ENCODE measurements at places on chromosomes 12 and 14.
A peak's percentile ranks its signal among the peaks of the same experiment; 100 is the strongest.

DNA sequence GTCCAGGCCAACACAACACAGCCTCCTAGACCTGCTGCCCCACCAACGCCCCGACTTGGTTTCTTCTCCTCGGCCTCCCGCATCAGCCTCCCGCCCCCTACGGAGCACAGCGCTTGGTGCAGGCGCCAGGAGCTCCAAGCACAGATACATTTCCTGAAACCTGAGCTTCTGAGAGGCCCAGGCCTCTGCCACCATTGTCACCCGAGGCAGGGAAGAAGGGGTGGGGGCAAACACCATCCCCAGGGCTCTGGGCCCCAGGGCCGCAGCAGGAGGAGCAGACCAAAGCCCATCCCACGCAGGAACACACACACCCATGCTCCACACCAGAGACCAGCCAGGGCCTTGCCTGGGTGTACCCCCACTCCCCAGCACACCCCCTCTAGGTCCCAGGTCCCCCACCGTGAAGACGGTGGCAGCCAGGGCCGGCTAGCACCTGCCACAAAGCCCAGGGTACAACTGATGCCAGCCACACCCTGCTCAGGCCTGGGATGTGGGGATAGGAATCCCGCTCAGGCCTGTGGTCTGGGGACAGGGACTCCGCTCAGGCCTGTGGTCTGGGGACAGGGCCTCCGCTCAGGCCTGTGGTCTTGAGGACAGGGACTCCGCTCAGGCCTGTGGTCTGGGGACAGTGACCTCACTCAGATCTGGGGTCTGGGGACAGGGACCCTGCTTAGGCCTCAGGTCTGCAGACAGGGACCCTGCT lies 5.4 kb downstream of the JAG2 start:
- no peak for DNase-seq

GRCh38 chr14:97571201-97571600 lies 774.0 kb downstream of the VRK1 start:
- no peak for DNase-seq

DNA sequence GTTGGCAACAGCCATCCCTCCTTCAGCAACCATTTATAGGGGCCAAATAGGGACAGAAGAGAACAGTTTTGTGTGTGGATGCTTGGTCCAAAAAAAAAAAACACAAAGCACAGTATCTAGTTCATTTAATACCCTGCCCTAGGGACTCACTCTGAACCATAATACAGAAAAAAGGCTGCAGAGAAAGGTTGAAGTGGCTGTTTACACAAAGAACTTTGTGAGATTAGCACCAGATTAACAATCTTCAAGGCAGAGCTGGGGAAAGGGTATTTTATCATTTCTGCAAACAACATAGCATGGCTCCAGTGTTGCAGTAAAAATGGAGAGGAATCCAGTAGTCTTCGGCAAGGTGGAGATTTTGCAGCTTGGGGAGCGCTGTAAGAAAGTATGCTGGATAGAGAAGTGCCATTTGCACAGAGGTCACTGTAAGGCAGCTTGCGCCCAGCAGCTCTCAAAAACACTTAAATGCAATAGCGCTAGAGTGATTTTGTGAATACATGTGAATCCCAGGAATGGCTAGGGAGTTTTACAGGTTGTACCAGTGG lies 124.2 kb upstream of the PLEKHA5 start:
- no peak for DNase-seq

DNA sequence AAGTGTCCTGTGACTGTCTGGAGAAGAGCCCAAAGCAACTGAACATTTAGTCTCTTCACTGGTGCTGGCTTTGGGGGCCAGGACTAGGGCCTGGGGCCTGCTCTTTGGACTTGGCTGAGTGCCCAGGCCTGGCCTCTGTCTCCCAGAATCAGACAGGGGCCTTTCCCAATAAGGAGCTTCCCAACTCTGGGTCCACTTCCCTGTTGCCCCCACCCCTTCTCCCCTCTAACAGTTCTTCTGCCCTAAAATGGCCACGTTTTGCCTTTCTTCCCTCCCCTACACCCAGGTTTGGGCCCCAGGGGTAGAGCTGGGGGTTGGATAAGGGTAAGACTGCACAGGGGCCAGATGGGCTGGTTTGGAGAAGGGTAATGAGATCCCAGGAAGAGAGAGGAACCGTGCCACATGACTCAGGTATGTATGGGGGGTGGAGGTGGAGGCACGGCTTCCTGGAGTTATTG lies 10.0 kb upstream of the ITGA5 start:
- DNase-seq = no peak

- DNase-seq = no peak
These were observed 6.4 kb upstream of the CD27 start for GRCh38 chr12:6438345-6438744.

DNA sequence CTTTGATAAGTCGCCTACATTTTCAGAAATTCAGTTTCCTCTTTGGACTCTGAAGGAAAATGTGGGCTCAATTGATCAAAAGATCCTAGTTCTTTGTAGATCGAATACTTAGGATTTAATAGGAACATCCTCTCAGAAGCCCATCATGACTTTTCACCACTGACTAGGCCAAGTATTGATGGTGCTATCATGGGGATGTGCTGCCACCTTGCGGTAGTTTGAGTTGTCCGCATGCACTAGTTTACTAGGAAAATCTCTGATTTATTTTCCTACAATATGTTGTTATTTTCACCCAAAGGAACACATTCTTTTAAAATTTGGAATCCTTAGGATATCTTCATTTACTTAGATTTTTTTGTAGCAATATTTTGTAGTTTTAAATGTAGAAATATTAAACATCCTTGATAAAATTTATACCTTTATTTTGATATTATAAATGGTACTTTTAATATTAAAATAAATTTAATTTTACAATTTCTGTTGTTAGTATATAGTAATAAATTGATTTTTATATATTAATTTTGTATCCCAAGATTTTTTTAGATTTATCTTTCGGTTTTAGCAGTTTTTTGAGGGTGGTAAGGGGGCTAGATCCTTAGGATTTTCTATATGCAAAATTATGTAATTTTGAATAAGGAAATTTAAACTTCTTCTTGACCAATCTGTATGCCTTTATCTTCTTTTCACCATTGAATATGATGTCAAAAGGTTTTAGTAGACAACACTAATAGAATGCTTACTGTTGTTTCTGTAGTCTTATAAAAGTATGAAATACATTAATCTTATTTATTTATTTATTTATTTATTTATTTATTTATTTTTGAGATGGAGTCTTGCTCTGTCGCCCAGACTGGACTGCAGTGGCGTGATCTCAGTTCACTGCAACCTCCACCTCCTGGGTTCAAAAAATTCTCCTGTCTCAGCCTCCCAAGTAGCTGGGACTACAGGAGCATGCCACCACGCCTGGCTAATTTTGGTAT lies 52.9 kb upstream of the OR9K2 start:
- DNase-seq = peak; percentile 60

GRCh38 chr14:103630364-103631108 lies 1.5 kb downstream of the KLC1 start:
- no peak for DNase-seq

DNA sequence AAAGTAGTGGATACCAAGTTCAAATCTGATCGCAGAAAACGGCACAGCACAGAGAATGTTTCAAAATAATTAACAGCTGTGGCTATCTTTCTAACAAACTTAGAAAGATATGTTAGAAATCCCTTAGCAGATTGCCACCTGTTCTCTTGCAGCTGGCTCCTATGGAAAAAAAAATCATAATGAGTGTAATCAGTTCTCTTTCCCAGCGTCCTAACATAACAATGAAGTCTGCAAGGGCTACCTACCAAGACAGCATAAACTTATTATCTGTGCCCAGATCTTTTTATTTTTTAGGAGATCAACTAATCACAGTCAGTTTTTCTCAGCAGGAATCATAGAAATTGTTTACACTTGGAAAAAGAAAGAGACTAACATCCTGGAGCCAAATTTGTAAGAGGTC lies 358.6 kb upstream of the FOXG1 start:
- no peak for DNase-seq

DNA sequence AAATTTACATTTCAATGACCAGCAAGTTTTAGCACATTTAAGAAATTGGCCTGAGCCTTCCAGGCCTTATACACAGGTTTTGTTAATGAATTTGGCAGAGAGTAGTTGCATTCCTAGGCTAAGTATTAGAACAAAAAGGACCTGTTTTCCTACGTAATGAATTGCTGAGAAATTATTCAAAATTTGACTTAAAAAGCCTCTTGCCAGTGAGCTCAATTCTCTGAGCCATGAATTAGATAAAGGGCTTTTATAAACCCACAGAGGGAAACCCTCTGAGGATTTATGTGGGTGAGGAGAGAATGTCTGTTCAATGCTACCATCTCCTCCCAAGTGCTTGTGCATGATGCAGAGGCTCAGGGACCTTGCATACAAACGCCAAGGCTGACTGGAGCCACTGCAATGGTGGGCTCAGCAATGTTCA lies 94.5 kb upstream of the PELI2 start:
- no peak for DNase-seq

GRCh38 chr12:40336573-40337199 lies 111.9 kb downstream of the LRRK2 start:
- DNase-seq = no peak

DNA sequence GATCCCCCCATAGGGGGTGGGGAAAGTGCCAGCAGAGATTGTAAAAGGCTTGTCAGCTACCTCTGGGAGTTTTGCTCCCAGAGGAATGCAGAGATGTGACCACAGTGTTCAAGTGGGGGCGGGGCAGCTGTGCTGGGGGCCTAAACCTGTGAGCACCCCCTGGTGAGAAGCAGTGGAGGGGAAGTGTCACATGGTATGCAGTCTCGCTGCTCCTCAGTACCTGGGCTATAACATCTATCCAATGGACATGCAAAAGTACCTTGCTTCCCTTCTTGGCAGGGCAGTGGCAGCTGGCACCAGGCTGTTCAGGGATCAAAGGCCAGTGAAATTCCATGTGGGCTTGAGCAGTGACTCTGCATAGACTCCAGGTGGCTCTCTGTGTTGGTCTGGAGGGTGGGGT lies 20.3 kb downstream of the OR4K2 start:
- no peak for DNase-seq

DNA sequence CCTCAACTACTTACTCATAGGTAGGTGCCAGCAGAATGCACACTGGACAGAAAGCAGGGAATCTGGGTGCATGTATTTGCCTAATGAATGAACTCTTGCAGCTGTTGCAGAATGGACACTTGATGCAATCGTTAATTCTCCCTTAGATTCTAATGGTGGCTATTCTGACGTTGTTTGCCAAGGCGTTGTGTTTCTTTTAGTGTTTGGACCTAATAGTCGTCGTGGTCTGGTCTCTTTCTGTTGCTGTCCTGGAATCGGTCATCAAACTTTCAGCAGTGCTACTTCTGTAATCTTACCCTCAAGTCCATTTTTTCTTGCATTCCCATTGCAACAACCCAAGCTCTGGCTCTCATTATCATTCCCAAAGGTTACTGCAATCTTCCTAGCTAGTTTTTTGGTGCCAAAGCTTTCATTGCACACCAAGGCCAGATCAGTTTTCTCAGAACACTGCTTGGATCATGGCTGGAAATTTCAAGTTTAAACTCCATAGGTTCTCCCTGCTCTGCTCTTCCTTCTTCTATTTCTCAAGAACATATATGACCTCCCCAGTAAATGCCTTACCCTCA lies 31.3 kb downstream of the BMP4 start:
- no peak for DNase-seq

DNA sequence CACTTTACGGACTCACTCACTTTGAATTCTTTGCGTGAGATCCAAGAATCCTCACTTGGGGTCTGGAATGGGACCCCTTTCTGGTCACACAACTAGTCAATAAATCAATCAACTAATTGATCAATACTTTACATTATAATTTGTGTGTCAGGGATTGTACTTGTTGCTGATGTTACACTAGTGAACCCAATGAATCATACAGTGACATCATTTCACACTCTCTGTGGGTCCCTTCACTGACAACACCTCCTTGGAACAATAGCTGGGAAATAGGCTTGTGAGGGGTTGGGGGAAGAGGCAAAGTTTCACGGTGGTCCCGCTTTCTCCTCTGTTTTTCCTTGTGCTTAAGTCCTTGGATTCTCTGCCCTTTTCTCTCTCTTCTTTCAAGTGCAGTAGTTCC lies 35.0 kb downstream of the TPH2 start:
- no peak for DNase-seq

DNA sequence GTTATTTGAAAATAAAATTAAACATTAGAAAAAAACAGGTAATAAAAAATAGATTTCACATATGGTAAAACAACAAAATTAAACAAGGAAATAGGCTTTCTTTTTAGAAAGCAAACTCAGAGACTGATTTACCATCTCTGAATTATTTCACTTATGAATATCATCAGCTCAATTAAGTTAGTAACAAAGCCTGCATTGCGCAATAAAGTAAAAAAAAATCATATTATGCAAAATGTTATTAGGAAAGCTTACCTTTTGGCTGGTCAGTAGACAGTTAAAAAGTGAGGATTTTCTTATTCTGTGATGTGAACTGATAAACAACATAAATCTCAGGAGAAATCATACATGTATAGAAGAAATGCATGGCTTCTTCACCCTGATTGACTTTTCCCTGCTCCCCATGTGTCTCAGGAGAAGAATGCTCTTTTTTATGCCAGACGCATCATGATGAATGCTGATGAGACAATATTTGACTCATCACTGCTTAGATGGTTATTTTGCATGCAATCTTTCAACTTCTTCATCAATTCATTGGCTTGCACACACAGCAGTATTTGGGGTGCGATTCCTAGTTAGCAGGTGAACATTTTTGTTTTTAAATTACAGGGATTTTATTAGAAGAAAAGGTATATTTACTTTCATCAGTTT lies 124.5 kb upstream of the USP15 start:
- no peak for DNase-seq

DNA sequence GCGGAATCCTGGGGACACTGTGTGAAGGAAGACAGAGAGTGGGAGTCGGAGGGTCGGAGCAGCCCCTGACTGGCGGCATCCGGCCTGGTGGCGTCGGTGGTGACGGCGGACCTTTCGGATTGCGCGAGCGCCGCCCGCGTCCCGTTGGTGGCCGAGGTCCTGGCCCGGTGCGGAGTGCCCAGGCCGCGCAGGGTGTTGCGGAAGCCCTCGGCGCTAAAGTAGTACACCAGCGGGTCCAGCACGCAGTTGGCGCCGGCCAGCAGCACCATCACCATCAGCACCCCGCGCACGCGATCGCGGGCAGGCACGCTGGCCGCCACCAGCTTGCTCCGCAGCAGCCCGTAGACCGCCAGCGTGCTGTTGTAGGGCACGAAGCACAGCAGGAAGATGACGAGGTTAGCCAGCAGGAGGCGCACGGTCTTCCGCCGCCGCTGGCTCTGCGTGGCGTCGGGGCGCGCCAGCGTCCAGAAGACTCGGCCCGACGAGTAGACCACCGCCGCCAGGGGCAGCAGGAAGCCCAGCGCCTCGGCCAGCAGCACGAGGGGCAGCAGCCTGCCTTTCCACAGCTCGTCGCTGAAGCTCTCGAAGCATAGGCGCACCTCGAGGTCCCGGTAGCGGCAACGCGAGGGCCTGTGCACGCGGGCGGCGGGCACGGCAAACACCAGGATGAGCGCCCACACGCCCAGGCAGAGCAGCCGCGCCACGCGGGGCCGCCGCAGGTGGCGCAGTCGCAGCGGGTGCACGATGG lies 13.1 kb upstream of the CHD4 start:
- DNase-seq = no peak

- no peak for DNase-seq
These were observed 16.7 kb upstream of the ZDHHC17 start for GRCh38 chr12:76747245-76747644.

- DNase-seq = no peak
These were observed 117.5 kb upstream of the PARP11 start for GRCh38 chr12:3990501-3991280.

- DNase-seq = no peak
These were observed 278.2 kb downstream of the PDZRN4 start for GRCh38 chr12:41466300-41466699.

GRCh38 chr12:71846322-71846940 lies 6.9 kb downstream of the TBC1D15 start:
- no peak for DNase-seq
